ENCODE measurements at places on chromosomes 13 and 19.

DNA sequence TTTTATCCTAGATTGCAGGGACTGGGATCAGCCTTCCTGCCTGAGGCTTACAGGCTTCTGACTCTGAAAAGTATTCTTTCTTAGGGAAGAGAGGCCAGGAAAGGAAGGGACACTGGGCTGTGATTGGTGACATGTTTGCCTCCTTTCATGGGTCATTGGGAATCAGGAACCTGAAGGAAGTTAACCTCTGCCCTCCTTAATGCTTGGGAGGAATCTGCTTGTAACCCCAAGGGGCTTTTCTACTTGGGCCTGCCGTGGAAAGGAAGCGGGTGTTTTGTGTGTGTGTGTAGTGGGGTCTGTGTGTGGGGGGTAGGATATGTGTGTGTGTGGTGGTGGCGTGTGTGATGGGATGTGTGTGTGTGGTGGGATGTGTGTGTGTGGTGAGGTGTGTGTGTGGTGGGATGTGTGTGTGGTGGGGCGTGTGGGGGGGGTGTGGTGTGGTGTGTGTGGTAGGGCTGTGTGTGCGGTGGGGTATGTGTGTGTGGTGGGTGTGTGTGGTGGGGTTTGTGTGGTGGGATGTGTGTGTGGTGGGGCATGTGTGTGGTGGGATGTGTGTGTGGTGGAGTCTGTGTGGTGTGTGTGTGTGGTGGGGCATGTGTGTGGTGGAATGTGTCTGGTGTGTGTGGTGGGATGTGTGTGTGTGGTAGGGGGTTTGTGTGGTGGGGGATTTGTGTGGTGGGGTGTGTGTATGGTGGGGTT, 41.3 kb upstream of the NPAS1 start:
- DNase-seq, result no peak

- DNase-seq, result no peak
Observed at GRCh38 chr19:54380897-54381296, 16.2 kb upstream of the LAIR1 start.

DNA sequence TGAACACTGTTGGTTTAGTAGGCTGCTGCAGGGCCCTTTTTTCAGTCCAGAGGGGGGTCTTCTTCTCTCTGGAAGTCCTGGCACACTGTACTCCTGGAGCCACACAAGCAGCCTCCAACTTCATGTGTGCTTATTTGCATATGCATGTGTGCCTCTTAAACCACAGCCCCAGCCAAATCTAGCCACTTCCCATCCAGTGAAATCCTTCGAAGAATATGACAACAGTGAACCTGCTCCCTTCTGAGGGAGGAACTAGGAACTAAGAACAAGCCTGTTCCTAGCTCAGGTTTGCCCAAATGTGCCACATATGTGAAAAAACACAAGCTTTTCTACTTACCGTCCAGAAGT, 348.5 kb downstream of the FOXO1 start:
- no peak for DNase-seq

DNA sequence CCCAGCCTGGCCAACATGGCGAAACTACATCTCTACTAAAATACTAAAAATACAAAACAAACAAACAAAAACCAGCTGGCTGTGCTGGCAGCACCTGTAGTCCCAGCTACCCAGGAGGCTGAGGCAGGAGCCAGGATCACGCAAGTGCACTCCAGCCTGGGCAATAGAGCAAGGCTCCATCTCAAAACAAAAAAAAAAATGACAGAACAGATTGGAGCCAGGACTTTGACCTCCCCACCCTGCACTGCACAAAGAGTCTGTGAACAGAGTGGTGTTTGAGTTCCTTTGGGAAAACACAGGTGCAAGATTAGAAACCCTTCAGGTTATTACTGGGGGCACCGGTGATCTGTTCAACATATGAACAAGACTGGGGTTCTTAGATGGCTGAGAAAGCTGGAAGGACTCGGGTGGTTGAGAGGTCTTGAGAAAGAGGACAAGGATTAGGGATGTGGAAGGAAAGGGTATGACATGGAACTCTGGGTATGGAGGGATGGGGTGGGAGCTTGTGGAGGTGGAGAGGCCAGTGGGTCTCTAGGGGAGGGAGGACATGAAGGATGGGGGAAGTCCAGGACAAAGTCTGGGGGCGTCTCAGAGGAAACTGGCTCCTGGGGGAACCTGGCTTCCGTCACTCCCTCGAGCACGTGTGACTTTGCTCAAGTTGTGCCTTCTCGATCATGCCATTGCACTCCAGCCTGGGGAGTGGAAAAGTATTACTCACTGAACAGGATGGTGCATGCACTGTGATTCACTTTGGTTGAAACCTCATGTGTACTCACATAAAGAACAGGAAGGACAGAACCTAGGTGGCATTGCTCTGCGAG, 25.9 kb downstream of the RCN3 start:
- DNase-seq, result no peak

Measured in NCI-H187 (cell line).